ENCODE measurements at places on chromosomes 1 and 21.

DNA sequence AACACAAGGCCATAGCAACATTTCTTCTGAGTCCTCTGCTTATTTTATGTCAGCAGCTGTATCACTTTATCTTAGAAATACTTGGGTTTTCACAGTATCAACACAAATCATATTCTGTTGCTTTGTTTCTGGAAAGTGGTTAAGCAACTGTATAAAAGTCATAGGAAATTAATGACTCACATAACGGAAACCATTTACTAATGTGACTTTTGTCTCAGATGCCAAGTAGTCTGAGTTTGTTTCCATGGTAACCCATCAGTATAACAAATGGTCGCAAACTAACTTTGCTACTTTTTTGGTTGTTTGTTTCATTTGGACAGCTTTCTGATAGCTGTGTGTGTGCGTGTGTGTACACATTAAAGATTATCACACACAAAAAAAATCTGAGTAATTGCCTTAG lies 31.1 kb downstream of the EEIG2 start:
- DNase-seq: no peak

DNA sequence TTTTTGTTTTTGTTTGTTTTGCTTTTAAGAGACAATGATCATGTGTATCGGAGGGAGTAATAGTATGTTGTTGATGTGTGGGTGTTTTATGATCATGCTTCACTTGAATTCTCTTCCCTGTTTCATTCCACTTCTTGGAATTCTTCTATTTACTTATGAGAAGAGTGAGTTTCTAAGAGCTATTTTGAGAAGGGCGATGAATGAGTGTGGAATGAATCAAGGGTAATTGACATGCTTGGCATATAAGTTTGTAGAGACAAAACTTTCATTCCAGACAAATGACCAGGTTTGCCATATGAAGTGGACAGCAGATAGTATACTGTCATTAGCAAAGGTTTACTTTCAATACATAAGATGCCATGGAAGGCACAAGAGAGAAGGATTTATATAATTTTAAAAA lies 42.3 kb upstream of the PDC start:
- no peak for DNase-seq

GRCh38 chr1:66464802-66465201 lies 69.2 kb upstream of the SGIP1 start:
- DNase-seq: no peak

DNA sequence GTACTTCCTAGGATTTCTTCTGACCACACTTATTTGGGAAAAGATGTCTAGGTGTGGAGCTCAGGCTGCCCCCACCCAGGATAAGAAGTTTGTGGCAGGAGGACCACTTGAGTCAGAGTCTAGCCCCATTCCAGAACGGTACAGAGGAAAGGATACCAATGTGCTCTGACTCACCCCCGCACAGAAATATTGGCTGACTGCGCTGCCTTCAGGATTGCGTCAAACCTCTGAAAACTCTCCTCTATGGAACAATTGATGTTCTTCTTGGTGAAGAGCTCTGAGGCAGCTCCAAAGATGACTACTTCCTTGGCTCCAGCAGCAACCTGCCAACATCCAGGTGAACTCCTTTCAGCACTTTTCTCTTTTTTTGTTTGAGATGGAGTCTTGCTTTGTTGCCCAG lies 11.2 kb downstream of the HMGCL start:
- DNase-seq: no peak

- DNase-seq: no peak
These were observed 8.7 kb upstream of the NCMAP start for GRCh38 chr1:24547195-24547594.

DNA sequence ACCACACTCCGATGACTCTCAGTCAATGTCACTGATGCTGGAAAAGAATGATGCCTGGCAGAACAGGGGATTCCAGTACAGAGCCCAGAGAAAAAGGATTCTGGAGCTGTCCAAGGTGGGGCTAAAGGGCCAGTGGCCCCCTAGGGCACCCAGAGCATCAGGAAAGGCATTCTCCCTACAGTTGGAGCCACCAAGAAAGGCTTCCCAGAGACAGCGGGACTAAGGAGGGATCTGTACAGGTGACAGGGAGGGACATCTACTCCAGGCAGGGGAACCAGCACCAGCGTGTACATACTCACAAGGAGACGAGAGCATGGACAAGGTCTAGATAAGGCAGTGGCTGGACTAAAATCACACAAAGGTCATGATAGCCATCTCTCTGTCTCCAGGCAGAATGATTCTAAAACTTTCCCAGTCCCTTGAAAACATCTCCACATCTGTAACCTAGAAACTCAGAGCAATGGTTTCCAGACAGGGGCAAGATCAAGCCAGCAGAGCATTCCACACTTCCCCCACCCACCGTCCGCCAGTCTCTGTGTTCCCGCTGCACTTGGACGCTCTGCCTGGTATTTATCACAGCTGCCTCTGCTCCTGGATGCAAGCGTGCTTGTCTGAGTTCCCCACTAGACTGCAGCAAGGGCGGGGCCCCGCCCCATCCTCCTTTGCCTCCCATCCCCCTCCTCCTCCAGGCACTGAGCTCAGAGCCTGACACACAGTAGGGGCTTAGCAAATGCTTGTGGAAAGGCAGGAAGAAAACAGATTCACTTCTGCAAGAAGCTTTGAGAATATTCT lies 111.6 kb upstream of the ZC3H12A start:
- DNase-seq: no peak

- no peak for DNase-seq
These were observed 1.5 kb downstream of the IVNS1ABP start for GRCh38 chr1:185315445-185316071.

DNA sequence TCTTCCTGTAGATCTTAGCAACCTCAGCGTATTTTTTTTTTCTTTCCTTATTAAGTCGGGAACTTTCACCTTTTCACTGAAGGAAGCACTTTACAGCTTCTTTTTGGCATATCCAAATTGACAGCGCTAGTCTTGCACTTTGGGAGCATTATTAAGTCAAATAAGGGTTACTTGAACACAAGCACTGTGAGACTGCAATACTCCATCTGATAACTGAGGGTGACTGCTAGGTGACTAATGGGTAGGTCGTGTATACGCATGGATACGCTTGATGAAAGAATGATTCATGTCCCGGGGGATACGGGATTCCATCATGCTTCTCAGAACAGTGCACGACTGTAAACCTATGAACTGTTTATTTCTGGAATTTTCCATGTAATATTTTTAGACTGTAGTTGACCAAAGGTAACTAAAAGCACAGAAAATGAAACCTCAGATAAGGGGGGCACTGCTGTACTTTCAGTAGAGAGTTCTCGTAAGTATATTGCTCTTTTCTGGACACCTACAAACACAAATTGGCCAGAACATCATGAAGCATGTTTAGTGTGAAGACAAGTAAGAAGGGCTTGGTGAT lies 364.7 kb downstream of the SMYD3 start:
- no peak for DNase-seq

- no peak for DNase-seq
These were observed 103.9 kb upstream of the EDN2 start for GRCh38 chr1:41588334-41588875.

DNA sequence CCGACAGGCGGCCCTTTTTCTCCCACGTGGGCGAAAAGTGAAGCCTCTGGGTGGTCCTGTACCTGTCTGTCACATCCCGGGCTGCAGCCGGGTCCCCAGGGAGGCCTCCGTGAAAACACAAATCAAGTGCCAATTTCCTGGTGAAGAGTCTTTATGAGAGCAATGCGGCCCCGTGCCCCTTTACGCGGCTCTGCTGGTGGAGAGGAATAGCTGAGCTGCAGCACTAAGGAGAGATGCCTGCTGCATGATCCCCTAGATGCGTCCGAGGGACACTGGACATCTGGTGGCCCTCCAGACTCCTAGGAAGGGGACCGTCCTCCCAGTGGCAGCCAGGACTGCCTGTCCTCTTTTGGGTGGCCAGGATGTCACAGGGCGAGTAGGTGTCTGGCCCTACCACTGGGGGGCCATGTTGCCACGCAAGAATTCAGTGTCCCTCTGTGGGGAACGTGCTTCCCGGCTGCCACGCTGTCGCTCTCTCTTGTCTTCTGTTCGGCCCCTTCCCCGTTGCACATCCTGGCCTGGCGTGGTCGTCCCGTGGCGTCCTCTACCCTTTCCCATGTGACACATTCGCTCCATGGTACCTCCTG lies 38.7 kb downstream of the COL18A1 start:
- no peak for DNase-seq

- no peak for DNase-seq
These were observed 37.3 kb downstream of the RGS4 start for GRCh38 chr1:163106364-163106987.

DNA sequence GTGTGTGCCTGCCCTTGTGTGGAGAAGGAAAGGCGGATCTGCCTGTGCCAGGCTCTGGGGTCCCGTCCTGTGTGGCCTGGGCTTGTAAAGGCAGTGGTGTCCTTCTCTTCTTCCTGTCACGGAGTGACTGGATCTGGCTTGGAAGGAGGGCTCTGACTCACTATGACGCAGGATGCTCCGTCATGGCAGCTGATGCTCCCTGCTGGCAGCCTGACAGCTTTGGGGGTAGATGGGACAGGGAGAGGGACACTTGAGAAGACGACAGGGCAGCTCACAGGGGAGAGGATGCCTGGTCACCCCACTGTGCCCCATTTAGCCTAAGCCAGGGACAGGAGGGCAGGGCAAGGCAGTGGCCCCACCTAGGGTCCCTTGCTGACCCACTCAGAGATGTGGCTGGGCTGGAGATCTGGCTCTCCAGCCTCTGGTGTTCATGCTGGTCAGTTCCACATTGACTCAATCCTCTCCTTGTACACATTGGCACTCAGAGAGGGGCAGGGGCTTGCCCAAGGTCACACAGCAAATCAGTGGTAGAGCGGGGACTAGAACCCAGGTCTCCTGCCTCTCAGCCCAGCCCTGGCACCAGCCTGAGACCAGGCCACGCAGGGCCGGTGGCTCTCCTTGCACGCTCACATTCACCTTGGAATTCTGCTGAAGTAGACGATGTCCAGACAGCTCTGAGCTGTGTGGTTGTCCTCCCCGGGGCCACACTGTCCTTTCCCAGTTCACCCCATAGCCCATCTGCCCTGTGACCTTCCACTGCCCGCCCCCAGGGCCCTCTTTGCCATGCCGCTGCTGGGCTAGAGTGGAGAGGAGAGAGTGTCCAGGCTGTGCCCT lies 2.8 kb upstream of the FAM131C start:
- no peak for DNase-seq

- no peak for DNase-seq
These were observed 96.9 kb downstream of the KCNH1 start for GRCh38 chr1:211037095-211037494.

DNA sequence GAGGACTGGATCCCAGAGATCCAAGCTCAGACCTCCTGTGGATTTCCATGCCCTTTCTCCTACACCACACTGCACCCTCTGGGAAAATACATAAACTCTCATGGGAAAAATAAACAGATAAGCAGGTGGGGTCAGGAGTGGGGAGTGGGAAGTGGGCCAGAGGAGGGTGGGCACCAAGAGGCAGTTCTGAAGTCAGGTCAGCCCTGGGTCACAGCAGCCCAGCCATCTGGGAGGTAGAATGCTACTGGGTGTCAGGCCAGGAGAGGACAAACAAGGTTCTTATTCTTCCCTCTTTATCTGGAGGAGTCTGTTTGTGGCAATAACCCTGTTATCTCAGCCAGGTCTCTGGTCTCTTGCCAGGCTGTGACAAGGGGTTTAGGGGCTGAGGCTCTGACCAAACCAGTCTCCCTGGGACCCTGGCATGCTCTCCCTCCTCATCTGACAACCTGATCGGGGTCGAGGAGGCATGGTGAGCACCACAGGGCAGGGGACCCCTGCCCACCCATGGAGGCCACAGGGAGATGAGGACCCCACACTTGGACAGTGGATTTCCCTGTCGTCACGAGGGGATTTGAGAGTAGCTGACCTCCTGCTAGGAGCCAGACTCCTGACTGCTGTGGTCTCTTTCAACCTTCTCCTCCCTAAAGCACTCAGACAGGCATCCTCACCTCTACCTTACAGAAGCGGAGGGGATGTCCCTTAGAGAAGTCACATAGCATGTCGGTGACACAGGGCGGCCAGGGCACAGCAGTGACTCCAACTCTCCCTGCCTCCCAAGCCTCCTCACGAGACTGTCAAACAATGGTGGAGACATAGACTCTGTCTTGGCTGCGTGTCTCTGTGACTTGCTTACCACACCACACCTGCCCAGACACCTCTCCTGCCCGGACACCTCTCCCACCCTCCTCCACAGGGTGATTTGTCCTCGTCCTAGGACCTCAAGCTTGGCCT lies 51.3 kb upstream of the IFFO2 start:
- no peak for DNase-seq
